Stimulated activated CD4-positive, alpha-beta T cell treated with anti-CD3 and anti-CD28 coated beads, Interleukin-2, amount 100 ng/mL, for 24 hours (primary cell): ENCODE measurements at places on chromosomes 6 and 20.

DNA sequence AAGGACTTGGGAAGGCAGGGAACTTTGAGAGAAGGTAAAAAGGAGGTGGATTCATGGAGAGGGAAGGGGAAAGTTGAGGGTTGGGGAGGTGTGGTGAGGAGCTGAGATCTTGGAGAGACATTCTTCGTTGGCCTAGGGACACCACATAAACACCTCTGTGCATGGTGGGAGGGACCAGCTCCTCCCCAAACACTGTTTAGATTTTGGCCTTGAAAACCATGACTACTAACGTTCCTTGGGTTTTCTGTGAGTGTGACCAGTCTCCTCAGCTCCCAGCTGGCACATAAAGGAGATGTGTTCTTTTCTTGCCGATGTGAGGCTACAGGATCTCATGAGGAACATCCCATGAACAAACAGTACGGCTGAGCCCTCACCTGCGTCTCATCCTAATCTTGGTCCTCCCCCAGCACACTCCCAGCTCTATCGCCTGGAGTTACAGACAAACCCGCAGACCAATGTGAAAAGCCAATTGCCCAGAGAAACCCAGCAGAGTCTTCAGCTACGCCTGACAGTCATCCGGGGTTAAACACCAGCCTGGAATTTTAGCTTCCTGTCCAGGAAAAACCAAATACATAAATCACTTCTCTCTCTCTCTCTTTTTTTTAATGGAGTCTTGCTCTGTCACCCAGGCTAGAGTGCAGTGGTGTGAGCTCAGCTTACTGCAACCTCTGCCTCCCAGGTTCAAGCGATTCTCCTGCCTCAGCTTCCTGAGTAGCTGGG is 22.0 kb upstream of the DDR1 start:
- DNase-seq, result no peak

DNA sequence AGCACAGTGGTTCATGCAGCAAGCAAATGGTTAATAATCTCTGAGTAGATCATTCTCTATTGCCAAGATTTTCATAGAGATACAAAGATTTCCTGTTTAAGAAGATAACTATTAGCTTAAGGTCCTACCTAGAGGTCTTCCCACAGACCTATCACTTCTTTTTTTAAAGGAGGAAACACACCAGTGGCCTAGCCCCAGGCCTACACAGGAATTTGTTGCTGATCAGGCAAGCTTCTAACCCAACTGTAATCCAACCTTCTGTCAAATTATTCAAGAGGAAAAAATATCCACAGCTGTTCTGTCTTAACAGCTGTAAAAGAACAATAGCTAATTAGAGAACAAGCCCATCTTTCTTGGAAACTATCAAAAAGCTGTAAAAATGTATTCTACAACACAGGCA is 332.8 kb downstream of the BTBD9 start:
- no peak for DNase-seq

- no peak for DNase-seq
Observed at GRCh38 chr20:52404671-52405070, 213.1 kb upstream of the ZFP64 start.

DNA sequence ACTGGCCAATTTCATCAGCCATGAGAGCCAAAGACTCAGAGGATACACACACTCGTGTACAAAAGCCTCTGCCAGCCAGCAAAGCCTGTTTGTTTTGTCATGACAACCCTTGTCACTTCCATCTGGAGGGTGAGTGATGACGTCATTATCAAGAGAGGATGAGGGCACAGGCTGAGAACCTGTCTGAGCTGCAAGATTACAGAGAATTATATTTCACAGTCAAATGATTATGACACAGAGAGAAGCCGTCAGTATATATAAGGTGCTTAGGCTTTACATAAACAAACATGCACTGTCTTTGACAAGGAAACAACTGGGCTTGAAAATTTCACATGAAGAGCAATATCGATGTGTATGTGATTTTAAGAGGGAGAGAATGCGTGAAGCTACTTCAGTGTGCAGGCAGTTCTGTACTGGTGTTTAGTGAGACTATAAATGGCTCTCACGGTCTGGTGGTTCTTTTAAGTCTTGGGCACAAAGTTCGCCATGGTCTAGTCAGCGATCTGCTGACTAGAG is 36.5 kb upstream of the BCLAF1 start:
- DNase-seq, result no peak

- DNase-seq, result peak; percentile 1
Observed at GRCh38 chr6:26068036-26068435, 19.2 kb upstream of the HFE start.
